ENCODE measurements at places on chromosomes 6 and 20.

- DNase-seq: peak; percentile 48
Measured at GRCh38 chr6:126625019-126625418, 285.1 kb downstream of the CENPW start.

DNA sequence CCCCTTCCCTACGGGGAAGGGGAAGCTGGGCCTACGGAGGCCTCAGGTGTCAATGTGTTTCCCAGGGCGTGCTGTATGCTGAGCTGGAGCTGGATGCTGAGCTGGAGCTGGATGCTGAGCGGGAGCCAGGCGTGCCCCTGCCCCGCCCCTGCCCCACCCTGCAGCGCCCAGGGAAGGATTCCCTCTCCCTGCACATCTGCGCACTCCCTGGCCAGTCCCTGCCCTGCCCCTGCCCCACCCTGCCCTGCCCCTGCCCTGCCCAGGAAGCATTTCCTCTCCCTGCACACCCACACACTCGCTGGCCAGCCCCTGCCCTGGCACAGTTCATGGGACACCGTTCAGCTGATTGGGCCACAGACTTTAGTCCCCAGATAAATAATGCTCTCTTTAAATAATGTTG is 196.8 kb downstream of the SMOC2 start:
- no peak for DNase-seq

DNA sequence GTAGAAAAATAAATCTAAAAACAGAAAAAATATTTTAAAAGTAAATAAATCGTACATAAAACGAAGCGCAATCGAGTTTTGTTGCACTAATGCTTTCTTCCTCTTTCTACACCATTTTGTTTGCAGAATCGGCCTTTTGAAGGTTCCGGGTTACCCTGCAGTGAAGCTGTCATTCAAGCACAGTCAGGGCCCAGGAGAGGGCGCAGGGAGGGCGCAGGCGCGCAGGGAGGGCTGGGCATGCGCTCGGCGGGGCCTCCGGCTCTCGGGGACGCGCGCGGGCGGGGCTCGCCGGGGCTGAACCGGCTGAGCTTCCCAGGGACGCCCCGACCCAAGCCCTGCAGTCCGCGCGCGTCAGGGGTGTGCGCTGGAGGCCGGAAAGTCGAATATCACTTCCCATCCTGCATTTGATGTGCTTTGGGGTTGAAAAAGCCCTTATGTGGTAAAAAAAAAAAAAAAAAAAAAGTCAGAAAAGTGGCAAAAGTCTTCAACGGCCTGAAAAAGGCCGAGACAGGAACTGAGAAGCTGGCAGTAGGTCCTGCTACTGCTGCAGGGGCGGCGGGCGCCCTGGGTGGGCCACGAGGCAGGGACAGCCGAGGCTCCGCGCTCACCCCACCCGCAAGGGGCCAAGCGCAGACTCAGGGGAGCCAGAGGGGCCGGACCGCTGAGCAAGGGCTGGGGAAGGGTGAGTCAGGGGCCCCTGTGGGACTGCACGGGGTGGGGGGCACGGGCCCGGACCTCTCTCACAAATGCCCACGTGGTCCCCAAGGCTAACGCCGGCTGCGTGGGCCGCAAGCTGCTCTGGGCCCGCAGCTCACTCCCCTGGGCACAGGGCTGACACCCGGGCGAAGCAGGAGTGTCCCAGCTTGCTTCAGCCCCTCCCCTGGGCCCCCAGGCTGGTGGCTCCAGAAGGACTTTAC is 40.5 kb downstream of the THBS2 start:
- peak; percentile 43 for DNase-seq

GRCh38 chr6:2731281-2731909 is 19.3 kb downstream of the MYLK4 start:
- no peak for DNase-seq

- no peak for DNase-seq
Measured at GRCh38 chr20:46063652-46064054, 26.1 kb downstream of the NCOA5 start.

DNA sequence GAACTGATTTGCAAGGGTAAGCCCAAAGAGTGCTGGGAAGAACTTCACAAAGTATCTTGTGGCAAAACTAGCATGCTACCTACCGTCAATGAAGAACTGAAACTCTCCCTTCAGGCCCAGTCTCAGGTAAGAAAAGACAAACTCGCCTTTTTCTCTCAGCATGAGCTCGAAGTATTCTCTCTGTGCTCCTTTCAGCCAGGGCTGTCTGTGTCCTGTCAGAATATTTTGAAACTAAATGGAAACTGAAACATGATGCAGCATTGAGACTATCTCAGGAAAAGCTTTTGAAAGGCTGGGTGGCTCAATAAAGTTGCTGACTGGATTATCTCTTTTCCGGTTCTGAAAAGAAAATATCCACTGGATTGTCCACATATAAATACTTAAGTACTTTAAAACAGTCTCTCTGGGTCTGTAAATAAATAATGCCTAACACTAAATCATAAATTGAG is 696 bp downstream of the CALHM5 start:
- peak; percentile 48 for DNase-seq

DNA sequence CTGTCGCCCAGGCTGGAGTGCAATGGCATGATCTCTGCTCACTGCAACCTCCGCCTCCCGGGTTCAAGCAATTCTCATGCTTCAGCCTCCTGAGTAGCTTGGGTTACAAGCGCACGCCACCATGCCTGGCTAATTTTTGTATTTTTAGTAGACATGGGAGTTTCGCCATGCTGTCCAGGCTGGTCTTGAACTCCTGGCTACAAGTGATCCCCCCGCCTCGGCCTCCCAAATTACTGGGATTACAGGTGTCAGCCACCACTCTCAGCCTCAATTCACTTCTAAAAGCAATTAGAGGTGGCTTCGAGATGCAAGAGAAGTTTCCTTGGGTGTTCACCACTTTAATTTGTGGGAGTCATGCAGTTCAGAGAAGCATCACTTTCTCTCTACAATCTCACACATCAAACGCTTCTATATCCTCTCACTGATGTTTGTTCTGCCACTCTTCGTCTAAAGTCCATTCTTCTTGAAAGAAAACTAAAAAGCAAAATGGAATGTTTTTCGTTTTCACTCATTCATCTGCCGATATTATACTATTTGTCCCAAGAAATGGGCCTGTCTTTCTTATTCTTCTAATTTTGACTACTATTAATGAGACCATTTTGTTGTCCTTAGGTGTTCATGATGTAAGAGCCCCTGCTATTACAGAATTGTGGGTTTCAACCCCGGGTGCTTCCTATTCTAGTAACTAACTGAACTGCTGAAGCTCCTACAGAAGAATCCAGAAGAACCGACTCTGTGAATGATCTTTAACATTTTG is 38.3 kb upstream of the ENPP1 start:
- no peak for DNase-seq

DNA sequence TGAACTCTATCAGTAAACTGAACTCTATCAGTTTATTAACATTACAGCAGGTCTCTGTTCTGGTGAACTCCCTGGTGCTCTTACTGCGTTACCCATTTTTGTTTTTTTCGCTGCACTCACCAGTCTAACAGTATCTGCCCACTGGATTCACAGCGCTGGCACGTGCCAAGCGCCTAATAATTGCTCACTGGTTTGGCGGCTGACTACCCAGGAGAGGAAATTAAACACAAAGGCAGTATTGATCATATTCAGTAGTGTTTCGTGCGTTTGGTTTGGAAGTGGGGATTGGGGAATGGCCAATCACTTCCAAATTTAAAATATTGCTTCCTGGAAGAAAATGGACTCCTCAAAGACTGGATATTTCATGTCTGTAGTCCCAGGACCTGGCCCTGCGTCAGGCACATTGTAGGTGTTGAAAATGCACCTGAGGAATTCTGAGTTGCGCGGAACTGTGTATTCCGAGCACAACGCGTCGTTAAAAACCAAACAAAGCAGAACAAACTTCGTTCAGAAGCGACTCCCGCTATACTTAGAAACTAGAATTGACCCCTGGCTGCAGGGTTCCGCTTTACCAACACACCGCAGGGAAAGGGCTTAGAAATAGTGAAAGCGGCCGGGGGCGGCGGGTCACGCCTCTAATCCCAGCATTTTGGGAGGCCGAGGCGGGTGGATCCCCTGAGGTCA is 1.1 kb upstream of the RPS12 start:
- peak; percentile 82 for DNase-seq

GRCh38 chr6:125197795-125198269 is 44.3 kb downstream of the TPD52L1 start:
- peak; percentile 48 for DNase-seq

DNA sequence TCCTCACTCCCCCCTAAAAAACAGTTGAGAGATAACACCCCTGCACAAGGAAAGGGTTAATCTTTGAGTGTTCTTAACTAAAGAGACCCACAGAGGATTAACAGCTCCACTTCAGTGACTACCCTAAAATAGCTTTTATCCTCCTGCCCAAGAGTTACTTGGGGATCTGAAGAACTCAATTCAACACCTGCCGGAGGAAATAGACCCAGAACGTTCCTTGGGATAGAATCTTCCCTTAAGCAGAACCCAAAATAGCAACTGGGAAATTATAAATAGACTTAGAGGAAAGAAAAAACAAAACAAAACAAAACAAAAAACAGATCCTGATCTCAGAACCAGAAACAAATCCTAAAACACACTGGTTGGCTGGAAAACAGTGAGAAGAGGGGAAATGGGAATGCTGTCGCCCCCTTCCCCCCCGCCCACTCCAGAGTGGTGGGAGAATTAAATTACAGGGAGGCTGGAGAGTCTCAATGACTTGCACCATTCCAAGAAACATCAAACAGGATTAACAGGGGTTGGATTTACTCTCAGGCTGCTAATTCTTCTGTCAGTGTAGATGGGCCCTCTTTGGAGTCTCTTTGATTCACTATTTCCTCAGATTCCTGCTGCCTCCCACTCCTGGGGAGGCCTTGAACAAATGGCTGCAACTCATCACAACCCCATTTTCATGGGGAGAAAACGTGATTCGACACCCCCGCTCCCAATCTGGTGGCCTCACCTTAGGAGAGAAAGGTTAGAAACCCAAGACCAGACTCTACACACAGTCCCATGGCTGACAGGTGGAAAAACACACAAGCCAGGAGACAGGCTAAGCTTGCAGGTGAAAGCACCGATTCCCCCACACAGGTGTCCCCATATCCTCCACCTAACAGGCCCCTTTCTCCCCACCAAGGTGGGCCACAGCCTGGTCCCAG is 1.4 kb downstream of the PLAGL2 start:
- no peak for DNase-seq

DNA sequence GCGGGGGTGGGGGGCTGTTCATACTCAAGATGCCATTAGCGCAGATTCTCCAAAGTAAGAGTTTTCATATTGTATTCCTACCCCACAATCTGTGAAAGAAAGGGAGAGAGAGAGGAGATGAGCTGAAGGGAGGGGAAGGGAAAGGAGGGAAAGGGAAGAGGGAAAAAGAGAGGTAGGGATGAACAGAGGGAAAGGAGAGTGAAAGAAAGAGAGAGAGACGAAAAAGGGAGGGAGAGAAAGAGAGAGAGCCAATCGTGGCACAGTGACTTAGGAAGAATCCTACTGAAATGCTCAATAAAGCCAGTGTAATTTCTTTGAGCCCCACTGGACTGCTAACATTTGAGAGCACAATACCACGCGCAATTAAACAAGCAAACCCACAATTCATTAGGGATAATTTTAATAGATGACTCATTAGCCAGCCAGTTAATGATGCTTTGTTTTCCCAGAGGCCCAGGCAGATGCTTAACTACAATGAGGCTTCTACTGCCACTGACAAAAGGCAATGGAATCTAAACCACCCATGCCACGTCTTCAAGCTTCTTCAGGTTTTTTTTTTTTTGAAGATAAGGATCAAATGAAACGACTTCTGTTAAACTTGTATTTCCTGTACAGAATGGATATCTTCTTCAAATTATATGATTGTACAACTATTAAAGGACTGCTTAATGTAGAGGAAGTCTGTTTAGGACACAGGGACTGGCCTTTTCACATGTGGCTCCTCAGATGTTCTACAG is 306.8 kb downstream of the FOXC1 start:
- DNase-seq: no peak

GRCh38 chr6:97462938-97463598 is 180.1 kb upstream of the MMS22L start:
- DNase-seq: no peak

- DNase-seq: no peak
Measured at GRCh38 chr6:110542311-110543024, 66.1 kb upstream of the SLC22A16 start.

DNA sequence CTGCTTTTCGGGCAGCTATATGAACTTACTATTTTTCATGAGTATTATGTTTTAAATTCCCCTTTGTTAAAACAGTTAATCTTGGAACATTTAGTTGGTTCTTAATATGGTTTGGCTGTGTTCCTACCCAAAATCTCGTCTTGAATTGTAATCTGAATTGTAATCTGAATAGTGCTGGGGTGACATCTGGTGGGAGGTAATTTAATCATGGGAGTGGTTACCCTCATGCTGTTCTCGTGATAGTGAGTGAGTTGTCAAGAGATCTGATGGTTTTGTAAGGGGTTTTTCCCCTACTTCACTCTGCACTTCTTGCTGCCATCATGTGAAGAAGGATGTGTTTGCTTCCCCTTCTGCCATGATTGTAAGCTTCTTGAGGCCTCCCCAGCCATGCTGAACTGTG is 305.4 kb upstream of the MAP3K7 start:
- peak; percentile 39 for DNase-seq

DNA sequence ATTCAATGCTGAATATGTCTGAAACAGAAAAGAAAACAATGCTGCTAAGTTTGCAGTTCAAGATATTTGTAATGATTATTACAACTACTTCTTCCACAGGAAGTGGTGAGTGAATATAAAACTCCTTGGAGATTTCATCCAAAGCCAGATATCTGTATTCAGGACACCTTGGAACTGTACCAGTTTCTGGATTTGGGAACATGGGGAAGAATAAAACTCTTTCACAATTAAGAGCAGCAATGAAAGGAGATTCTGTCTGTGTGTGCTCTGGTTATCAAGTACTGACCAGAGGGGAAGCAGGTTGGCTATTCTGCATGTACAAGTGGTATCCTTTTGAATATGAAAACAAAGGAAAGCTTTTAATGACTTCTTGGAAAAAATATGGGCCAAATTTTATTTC is 21.1 kb downstream of the ELOVL2 start:
- no peak for DNase-seq

DNA sequence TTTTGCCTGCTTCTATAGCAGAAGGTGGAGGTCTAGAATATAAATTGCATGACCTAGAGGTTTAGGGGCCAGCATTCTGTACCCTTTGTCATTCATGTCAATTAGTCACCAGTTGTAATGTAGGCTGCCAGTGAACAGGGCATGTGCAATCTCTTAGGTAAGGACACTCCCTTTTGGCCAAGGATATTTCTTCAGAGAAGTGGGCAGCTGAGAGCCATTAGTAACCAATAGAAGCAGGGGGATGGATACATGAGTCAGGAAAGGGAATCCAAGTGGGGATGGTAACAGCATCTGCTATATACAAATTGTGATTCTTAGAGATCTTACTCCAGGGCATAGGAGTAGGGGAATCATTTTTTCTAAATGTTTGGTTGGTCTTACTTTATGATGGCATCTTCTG is 494.2 kb upstream of the JAG1 start:
- no peak for DNase-seq

DNA sequence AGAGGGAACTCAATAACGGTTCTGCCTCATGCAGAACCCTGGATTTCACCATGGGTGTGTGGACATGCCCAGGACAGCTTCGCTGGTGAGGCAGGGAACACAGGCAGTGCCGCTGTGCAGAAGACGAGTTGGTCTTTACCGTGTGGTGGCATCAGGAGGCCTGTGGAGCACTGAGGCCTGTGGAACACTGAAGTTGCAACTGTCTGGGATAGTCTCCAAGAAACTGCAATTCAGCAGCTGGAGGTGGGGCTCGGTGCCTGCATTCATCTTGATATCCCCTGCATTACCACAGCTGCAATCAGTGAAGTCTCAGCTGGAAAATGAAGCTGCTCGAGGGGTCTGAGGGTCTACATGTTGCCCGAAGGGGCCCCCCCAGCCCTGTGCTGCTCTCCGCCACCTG is 202.4 kb upstream of the CDH4 start:
- DNase-seq: no peak

Data from OCI-M1 (cell line).